ENCODE measurements at places on chromosomes 2 and 18. TPM values are rescaled to one million over a fixed set of nuclear protein-coding genes. Genes with fewer than 3 reads are reported as not detected.

The PRSS56 gene
- 0.11 TPM for total RNA-seq

The KIDINS220 gene
- total RNA-seq, result 21.1 TPM

The SMC6 gene
- 22.6 TPM for total RNA-seq

The ALS2 gene
- total RNA-seq, result 13.2 TPM

The TMEM17 gene
- total RNA-seq, result 4.3 TPM

The MC2R gene
- total RNA-seq, result not detected

The GRB14 gene
- total RNA-seq, result 6.2 TPM

The FTCDNL1 gene
- total RNA-seq, result 2.9 TPM

The RBMS1 gene
- total RNA-seq, result 58.3 TPM

The AQP12A gene
- total RNA-seq, result not detected

The GKN1 gene
- not detected for total RNA-seq

The CRYGD gene
- not detected for total RNA-seq

The EPB41L3 gene
- 0.18 TPM for total RNA-seq

The DAW1 gene
- total RNA-seq, result 2.4 TPM

The FSHR gene
- total RNA-seq, result not detected

The CFAP65 gene
- 0.21 TPM for total RNA-seq

The MRPL19 gene
- 72.9 TPM for total RNA-seq

The UGT1A3 gene
- not detected for total RNA-seq

The AQP4 gene
- total RNA-seq, result not detected

The SRD5A2 gene
- total RNA-seq, result not detected
